Lung microvascular endothelial cell (primary cell): ENCODE measurements at places on chromosomes 6 and 20. TPM values are rescaled to one million over a fixed set of nuclear protein-coding genes. Genes with fewer than 3 reads are reported as not detected.

RIMS1 gene
- 25.7 and 51.8 TPM in 2 replicates for total RNA-seq

SPTLC3 gene
- total RNA-seq: under 0.01 and 0.44 TPM in 2 replicates

SOX4 gene
- total RNA-seq: 61.7 and 109 TPM in 2 replicates

PNLDC1 gene
- total RNA-seq: not detected in 2 replicates

E2F3 gene
- 3.5 and 4.0 TPM in 2 replicates for total RNA-seq

ADGB gene
- not detected in 2 replicates for total RNA-seq

DACT2 gene
- total RNA-seq: not detected in 2 replicates

FRS3 gene
- total RNA-seq: 0.60 and 0.65 TPM in 2 replicates

NT5E gene
- 65.7 and 135 TPM in 2 replicates for total RNA-seq

RIMS4 gene
- total RNA-seq: under 0.01 TPM in 1 of 2 replicates, not detected in the other

SLC22A16 gene
- total RNA-seq: not detected in 2 replicates

CDSN gene
- total RNA-seq: under 0.01 TPM in 1 of 2 replicates, not detected in the other

ABHD16A gene
- 41.2 and 69.8 TPM in 2 replicates for total RNA-seq

ADGRF1 gene
- not detected in 2 replicates for total RNA-seq

AP5S1 gene
- total RNA-seq: 10.7 and 15.7 TPM in 2 replicates

CNKSR3 gene
- total RNA-seq: 3.5 and 8.1 TPM in 2 replicates

SDCBP2 gene
- total RNA-seq: 2.0 and 4.4 TPM in 2 replicates

DEFB124 gene
- not detected in 2 replicates for total RNA-seq

KIFC1 gene
- total RNA-seq: 4.2 and 9.4 TPM in 2 replicates

MGME1 gene
- total RNA-seq: 7.8 and 7.9 TPM in 2 replicates

SSTR4 gene
- not detected in 2 replicates for total RNA-seq

PACRG gene
- total RNA-seq: 0.20 and 0.22 TPM in 2 replicates

FAM83C gene
- not detected in 2 replicates for total RNA-seq

KCNB1 gene
- total RNA-seq: under 0.01 TPM in 2 replicates

SOX12 gene
- 2.2 and 2.8 TPM in 2 replicates for total RNA-seq

DYNLT2 gene
- 0.22 and 0.60 TPM in 2 replicates for total RNA-seq

TRIM40 gene
- total RNA-seq: not detected in 2 replicates
